ENCODE measurements at places on chromosomes 2 and 18.

DNA sequence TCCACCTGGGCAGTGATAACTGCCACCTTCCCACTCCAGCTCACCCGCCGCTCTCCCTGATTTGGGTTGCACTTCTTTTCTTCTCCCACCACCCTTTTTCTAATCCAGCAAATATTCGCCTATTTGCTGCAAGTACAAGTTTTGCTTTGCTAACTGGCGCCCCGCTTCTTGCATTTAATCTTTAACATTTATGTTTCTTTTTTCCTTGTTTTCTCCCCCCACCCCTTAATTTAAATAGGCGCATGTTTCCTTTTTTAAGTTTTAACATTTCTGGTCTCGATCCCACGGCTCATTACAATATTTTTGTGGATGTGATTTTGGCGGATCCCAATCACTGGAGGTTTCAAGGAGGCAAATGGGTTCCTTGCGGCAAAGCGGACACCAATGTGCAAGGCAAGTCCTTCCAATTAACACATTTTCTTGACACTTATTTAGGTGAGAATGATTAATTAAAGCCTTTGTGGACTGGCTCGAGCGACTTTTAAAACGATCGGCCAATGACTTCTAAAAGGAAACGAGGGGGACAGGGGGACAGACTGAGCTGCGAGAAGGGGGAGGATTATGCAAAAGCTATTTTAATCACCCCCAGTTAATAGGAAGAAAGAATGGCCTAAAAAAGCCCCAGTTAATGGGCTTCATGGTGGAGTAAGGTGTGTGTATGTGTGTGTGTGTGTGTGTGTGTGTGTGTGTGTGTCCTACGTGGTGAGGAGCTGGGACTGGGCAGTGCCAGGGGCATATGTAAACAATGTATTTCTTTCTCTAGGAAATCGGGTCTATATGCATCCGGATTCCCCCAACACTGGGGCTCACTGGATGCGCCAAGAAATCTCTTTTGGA lies 1.6 kb downstream of the TBR1 start:
- no peak for DNase-seq

DNA sequence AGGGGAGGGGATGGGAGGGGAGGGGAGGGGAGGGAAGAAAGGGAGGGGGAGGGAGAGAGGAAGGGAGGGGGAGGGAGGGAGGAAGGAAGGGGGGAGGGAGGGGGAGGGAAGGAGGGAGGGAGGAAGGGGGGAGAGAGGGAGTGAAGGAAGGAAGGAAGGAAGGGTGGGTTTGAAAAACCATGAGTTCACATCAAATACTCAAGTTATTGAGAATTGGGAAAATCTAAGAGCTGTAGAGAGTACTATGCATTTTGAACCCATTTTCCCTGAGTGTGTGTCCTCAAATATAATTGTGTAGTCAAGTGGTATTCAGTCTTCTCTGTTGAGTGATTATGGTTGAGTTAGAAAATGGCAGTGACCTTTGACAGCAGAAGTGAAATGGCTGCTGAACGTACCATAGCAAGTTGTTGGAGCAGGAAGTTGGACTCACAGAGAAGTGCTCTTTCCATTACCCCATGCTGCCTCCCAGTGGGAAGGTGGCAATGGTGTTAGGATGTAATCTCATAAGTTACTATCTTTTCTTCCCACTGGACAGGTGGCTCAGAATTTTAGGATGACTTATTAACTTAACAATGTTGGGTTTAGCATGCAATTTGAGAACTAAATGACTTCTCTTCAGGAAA lies 214.6 kb downstream of the SETBP1 start:
- DNase-seq: peak; percentile 32

DNA sequence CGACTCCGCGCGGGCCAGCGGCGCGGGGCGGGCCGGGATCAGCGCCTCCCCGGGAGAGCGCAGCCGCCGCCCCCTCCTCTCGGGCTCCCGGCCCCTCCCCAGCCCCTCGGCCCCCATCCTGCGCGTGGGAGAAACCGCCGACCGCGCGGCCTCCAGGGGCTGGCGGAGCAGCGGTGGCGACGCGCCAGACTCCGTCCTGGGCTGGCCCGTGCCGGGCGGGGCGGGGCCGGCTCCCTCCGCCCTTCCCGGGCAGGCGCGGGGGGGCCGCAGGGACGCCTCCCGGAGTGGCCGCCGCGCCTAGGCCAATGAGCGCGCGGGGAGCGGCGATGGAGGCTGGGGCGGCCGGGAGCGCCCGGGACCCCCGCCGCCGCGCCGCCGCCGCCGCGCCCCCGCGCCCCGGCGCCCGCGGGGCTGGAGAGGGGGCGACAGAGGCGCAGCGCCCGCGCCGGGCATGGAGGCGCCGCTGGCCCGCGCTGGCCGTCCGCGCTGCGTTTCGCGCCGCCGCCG lies 49.1 kb downstream of the KCNIP3 start:
- DNase-seq: no peak

DNA sequence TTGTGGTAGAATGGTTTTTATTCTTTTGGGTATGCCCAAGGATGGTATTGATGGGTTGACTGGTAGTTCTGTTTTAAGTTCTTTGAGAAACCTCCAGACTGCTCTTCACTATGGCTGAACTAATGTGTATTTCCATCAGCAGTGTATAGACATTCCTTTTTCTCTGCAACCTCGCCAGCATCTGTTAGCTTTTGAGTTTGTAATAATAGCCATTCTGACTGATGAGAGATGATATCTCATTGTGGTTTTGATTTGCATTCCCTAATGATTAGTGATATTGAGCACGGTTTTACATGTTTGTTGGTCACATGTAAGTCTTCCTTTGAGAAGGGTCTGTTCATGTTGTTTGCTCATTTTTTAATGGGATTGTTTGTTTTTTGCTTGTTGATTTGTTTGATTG lies 1348.7 kb upstream of the NXPH2 start:
- DNase-seq: no peak

- DNase-seq: no peak
Observed at GRCh38 chr2:216992056-216992675, 132.3 kb upstream of the TNP1 start.

DNA sequence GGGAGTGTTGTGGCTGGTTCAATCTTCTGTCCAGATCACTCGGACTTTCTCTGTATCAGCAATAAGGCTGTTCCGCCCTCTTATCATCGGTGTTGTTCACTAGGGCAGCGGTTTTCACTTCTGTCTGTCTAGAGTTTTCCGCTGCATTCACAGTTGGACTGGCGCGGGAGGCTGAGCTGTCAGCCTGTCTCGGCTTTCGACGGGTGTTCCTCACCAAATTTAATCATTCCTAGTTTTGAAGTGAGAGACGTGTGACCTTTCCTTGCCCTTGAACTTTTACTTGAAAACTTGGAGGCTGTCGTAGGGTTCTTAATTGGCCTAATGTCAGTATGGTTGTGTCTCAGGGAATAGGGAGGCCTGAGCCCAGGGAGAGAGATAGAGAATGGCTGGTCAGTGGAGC lies 108.3 kb downstream of the NFATC1 start:
- no peak for DNase-seq

- no peak for DNase-seq
Observed at GRCh38 chr18:76451396-76452331, 43.4 kb downstream of the ZNF516 start.

DNA sequence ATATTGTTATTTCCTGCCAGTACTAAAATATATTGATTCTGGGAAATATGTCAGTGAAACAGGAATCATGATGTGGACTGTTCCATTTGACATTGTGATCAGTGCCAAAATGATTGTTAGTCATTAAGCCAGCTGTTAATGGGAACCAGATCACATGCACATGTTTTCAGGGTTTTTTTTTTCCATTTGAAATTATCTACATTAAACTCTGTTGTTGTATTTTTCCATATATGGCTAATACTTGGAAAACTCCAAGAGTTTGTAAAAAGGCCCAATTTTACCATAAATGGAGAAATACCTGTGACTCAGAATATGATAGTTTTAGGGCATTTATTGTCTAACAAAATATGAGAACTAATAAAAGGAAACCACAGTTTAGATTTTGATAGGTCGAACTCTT lies 13.4 kb downstream of the ITGAV start:
- DNase-seq: no peak

DNA sequence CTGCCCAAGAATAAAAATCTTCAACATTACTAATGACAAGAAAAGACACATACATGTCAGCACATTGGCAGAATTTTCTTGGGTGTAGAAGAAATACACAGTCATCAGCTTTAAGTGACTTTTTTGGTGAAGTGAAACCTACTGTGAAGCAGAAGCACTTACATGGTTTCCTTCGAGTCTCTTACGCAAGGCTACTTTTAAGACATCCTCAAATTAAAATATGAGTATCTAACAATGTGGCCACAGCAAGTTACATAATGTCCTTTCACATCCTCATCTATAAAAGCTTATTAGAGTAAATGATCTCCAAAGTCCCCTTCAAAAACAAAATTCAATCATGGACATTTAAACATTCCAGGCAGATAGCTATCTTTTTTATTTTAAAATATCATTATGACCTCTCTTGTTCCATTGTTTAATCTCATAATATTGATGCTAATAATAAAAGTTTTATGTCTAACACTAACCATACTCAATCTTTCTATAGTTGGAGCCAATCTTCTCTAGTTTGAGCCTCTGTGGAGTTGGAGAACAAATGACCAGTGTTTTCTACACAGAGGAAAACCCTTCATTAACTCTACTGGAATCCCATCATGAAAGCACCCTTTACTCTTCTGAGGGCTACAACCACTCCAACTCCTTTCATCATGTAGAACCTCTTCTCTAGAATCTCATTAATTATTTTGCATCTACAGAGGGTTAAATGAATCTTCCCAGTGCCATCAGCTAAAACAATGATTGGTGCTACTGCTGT lies 182.2 kb upstream of the ZFP36L2 start:
- DNase-seq: no peak

DNA sequence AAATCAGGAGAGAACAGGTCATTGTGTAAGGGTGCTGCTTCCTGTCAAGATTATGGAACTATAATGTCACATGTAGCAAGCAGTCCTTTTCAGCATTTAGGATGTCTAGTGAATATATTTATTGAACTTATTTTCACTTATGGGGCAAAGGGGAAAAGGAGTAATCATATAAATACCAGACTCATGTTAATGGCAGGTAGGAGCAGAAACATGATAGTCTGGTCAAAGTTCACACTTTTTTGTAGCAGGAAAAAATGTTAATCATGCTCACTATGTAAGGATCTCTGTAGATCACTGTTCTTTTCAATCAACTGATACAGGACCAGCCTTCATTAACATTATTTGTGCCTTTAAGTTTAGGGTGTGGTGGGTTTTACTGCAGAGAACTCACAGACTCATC lies 219.0 kb downstream of the STK39 start:
- no peak for DNase-seq

GRCh38 chr2:101515477-101515876 lies 40.6 kb upstream of the RFX8 start:
- no peak for DNase-seq

DNA sequence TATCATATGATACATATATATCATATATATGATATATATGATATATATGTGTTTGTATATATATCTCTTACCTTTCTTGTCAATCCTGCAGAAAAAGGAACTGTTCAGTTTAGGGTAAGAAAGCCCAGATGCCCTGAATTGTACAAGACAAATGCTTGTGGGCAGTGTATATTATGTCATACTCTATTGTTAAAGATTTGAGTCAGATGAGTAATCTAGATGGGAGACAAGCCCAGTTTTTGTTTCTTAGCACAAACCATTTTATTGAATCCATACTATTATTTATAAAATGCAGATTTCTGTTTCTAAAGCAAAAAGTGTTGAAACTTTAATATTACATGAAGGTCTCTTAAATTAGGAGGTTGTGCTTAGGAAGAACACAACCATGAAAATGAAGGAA lies 90.6 kb downstream of the VRK2 start:
- DNase-seq: no peak

DNA sequence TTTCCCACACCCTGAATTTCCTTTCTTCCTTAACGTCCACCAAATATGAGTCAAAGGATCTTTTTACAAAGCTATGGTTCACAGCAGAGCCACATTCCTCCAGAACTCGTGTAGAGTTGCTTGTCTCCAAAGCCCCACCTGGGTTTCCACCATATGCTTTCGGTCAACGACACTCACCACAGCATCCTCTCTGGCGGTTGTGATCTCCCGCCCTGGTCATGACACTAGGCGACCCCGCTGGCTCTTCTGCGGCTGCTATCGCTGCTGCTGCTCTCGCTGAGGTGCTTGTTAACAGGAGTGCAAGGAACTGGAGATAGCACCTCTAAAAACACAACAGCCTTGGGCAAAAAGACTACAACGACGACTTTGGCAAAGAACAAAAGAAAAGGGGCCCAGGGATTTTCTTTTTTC lies 340 bp downstream of the SLC40A1 start:
- DNase-seq: peak; percentile 8

DNA sequence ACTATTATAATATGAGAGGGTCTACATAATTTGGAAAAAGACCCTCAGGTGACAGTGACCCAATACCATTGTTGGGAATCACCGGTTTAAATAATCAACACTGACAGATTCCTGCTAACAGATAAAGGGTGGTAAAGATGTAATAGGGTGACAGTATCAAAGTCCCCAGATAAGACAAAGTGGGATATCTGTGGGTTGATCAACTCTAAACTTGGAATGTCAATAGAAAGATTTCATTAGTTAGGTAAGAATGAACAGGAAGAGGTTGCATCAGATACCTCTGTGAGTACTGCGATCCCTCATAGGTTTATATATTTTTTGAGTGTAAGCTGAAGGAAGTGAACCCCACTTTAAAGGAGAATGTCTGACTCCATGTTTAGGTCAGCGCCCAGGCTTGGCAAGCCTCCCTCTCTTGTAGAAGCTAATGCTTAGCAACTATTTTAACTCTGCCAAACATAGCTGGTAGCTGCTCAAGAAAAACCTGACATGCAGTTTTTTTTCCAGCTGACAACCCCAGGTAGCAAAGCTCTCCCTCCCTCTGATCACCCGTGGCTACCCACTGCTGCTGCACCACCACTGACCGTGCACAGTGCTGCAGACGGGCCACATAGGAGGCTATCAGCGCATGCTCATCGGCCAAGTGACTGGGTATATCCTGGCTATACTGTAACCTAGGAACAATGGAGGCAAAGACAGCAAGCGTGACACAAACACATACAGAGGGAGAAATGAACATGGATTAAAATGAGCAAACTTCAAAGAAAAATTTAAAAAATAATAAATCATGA lies 113.3 kb upstream of the DNMT3A start:
- DNase-seq: no peak

GRCh38 chr2:126885751-126886210 lies 12.9 kb upstream of the TEX51 start:
- no peak for DNase-seq

DNA sequence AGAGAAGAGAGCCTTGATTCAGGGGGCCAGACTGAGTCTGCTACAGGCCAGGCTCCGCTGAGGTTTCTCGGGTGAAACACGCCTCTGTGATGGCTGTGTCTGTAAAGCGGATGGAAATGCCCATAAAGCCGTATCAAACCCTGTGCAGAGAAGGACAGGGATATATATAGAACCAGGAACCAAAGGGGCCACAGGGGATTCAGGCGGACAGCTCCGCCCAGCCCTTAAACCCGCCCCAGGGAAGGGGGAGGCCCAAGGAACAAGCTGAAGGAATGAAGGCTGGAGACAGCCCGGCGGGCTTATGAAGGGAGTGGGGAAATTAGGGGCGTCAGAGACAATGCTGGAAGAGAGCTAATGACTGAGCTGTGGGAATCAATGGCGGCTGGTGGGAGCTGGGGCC lies 42.1 kb downstream of the NHEJ1 start:
- DNase-seq: no peak

GRCh38 chr2:98060277-98060676 lies 26.7 kb upstream of the VWA3B start:
- no peak for DNase-seq

- no peak for DNase-seq
Observed at GRCh38 chr2:28717339-28717758, 34.3 kb upstream of the PPP1CB start.
